ENCODE measurements at places on chromosomes 11 and 22.

GRCh38 chr11:92057849-92058442, 166.7 kb upstream of the FAT3 start:
- H3K27me3 ChIP-seq = no peaks in the 10 kb centered on the region
- H3K4me3 ChIP-seq = no peak overlapping the region
- no peak overlapping the region for H3K27ac ChIP-seq
- H3K4me1 ChIP-seq = no peaks in the 10 kb centered on the region

- no peaks in the 10 kb centered on the region for H3K27me3 ChIP-seq
- peaks cover 41% of the 10 kb centered on the region for H3K36me3 ChIP-seq
Measured at GRCh38 chr11:105034813-105035620, at the start of gene CASP1. CASP1 (minus strand) TSS chr11:105035144; CDS start chr11:105035113, 31 bp downstream.

DNA sequence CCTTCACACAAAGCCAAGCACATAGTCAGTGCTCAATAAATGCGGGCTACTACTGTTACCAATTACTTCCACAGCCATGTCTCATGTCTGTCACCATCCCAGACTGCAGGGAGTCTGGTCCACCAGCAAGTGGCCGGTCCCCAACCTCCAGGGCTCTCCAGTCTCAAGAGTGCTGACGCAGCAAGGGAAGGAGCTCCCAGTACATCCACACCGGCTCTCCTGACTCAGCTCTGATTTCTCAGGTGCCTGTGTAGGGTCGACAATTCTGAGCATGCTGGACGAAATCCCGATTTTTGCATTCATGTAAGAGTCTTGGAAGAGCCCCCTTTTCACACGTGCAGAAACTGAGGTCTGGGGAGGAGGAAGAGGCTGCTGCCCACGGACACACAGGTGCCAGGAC, 10.3 kb upstream of the NEFH start:
- H3K27ac ChIP-seq = no peak overlapping the region
- peaks cover 7% of the 10 kb centered on the region for H3K27me3 ChIP-seq
- H3K4me3 ChIP-seq = peak overlapping the region; percentile 72
- DNase-seq = no peak
- peaks cover 8% of the 10 kb centered on the region for H3K4me1 ChIP-seq

DNA sequence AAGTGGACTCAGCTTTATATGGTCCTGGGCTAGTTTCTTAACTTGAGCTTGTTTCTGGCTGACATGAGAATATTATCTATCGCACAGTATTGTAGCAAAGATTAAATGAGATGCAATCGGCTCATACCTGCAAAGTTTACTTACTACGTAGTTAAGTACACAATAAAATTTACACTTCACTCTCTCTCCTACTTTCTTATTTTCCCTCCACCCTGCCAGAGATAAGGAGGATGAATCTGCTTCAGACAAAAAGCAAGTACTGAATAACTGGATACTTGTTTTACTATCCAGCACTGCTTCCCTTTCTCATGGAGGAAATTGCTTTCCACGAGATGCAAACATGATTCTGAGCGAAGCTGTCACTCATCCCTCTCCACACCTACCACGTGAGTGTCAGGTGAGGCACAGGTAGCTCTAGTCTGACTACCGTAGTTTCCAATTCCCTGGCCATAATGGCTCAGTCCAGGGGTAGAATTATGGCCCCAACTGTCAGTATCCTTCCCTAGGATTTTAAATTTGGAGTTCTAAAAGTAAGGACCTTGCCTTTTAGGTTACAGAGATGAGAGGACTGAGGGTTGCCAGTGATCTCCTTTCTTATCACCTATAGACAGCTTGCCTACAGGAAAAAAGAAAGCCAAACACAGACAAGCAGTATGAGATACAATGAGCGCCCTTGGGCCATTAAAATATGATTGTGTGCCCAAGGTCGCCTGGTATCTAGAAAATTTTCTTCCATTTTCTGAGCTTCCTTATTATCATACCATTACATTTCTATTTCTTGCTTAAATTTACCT, 39.8 kb downstream of the GAB2 start:
- no peaks in the 10 kb centered on the region for H3K27me3 ChIP-seq
- no peak overlapping the region for H3K27ac ChIP-seq
- H3K4me3 ChIP-seq = no peak overlapping the region
- H3K4me1 ChIP-seq = peaks cover 5% of the 10 kb centered on the region

- no peak overlapping the region for H3K27ac ChIP-seq
- H3K4me3 ChIP-seq = no peak overlapping the region
- H3K36me3 ChIP-seq = no peaks in the 10 kb centered on the region
- DNase-seq = no peak
- H3K4me1 ChIP-seq = peaks cover 9% of the 10 kb centered on the region
Measured at GRCh38 chr22:50604256-50605001, 3.8 kb downstream of the MAPK8IP2 start.

- no peaks in the 10 kb centered on the region for H3K27me3 ChIP-seq
- no peak overlapping the region for H3K27ac ChIP-seq
- H3K4me3 ChIP-seq = no peak overlapping the region
Measured at GRCh38 chr22:48366056-48366455, 1461.6 kb downstream of the BRD1 start.

- no peak overlapping the region for H3K27ac ChIP-seq
- no peaks in the 10 kb centered on the region for H3K4me1 ChIP-seq
- no peaks in the 10 kb centered on the region for H3K36me3 ChIP-seq
- H3K4me3 ChIP-seq = no peak overlapping the region
- DNase-seq = no peak
Measured at GRCh38 chr11:2164861-2165555, 4.0 kb upstream of the INS start.

DNA sequence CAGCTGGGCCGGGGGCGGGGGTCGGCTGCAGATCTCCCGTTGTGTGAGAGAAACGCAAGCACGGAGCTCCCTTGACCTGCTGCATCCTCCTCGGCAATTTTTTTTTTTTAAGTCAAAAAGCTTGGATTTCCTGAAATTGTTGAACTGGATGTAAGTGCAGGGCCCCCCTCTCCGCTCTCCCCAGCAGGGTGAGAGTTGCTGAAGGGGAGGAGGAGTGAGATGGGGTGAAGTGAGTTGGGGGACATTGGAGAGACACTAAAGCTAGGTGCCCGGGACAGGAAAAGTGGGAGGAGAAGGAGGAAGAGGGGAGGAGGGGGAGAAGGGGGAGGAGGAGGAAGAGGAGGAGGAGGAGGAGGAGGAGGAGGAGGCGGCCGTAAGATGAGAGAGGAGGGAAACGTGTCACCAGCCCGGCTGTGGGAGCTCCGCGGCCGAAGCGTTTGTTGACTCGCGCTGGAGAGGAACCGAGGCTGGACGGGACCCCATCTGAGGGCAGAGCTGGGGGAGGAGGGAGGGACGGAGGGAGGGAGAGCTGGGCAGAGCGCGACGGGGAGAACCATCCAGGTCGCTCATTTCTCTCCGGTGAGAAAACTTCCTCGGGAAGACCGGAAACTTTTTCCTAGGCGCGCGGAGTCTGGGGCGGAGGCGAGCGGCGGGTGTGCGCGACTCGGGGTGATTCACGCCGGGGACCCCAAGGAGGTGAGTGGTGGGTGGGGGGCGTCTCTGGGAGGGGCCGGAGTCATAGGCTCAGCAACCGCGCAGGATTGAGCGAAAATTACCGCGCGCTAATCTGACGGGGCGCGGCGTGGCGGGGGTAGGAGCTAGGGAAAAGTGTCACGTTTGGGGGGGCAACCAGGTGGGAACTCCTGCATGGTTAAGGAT, 80.2 kb downstream of the PRR5L start:
- H3K36me3 ChIP-seq = peaks cover 22% of the 10 kb centered on the region
- DNase-seq = peak; percentile 43
- peak overlapping the region; percentile 88 for H3K4me3 ChIP-seq
- H3K27me3 ChIP-seq = peaks cover 88% of the 10 kb centered on the region

- H3K4me3 ChIP-seq = no peak overlapping the region
- peaks cover 50% of the 10 kb centered on the region for H3K27me3 ChIP-seq
- no peak overlapping the region for H3K27ac ChIP-seq
- peaks cover 4% of the 10 kb centered on the region for H3K4me1 ChIP-seq
- DNase-seq = peak; percentile 65
Measured at GRCh38 chr11:36744375-36745168, 146.5 kb upstream of the RAG2 start.

DNA sequence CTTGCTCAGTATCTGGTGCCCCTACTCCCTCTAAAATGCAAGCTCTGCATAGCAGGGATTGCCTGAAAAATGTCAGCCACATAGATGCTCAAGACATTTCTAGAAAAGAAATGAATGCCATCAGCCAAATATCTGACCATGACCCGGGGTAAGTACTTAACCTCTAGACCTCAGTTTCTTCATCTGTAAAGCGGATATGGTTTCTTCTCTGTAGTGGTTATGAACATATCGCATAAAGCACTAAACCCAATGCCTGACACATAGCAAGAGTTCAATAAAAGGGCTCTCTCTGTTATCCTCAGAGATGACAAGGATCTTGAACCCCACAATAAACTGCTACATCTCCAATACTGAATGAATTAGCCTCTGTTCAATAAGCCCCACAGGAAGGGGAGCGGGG, 122.6 kb downstream of the ABTB2 start:
- peak overlapping the region; percentile 28 for H3K4me3 ChIP-seq
- H3K27me3 ChIP-seq = peaks cover 3% of the 10 kb centered on the region
- no peak for DNase-seq
- no peaks in the 10 kb centered on the region for H3K36me3 ChIP-seq

- H3K27me3 ChIP-seq = peaks cover 44% of the 10 kb centered on the region
- no peak overlapping the region for H3K27ac ChIP-seq
- no peaks in the 10 kb centered on the region for H3K36me3 ChIP-seq
- H3K4me3 ChIP-seq = no peak overlapping the region
- no peak for DNase-seq
- no peaks in the 10 kb centered on the region for H3K4me1 ChIP-seq
Measured at GRCh38 chr11:35588627-35589026, 29.6 kb upstream of the FJX1 start.

DNA sequence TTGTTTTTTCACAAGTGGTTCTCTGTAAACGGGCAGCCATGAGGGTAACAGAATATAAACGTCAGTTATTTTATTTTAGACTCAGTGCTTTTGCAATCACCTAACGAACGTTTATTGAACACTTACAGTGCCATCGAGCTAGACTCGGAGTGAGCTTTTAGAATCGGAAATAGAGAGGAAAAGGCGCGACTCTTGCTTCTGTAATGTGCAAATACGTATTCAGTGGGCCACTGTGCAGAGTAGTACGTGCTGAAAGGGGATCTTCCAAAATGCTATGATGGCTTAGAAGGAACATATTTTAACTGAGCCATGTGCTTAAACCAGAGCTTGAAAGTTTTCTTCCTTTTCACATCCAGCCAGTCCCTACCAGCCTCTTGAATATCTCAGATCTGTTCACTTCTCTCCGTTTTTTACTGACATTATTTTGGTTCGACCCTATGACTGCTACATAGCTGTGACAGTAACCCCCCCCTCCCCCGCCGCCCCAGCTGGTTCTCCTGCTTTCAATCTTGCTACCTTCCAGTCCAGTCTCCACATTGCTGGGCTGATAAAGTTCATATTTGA, 468 bp downstream of the DDIAS start:
- no peak for DNase-seq
- peak overlapping the region; percentile 96 for H3K4me3 ChIP-seq
- H3K27me3 ChIP-seq = no peaks in the 10 kb centered on the region
- H3K4me1 ChIP-seq = peaks cover 65% of the 10 kb centered on the region
- H3K36me3 ChIP-seq = peaks cover 26% of the 10 kb centered on the region

Measured in activated T-cell treated with anti-CD3 and anti-CD28 coated beads, Interleukin-2, amount 50 U/mL, for 24 hours (primary cell).